ENCODE measurements at places on chromosomes 1 and 21. TPM values are rescaled to one million over a fixed set of nuclear protein-coding genes. Genes with fewer than 3 reads are reported as not detected.

DNA sequence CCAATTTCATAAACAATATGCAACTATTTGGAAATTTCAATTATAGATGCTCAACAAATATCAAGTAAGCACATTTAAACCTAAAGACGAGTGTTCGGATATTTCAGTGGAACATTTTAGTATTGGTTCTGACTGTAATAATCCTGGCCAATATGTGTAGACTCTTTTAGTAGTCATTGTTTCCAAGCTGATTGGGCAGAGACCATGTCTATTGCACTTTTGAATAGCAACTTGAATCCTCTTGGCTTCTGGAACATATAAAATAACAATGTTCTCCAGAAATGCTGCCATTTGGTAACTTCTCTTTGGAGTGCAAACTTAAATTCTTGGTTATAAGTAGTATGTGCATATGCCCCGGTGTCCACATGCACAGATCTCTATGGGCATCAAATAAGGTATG lies 205.5 kb upstream of the C1orf105 start:
- no peak for DNase-seq

The S100A4 gene
- 362 TPM for total RNA-seq

GRCh38 chr21:42086969-42087368 lies 15.9 kb downstream of the UMODL1 start:
- DNase-seq = no peak

The NADK gene
- total RNA-seq = 119 TPM

The SLC6A17 gene
- 0.42 TPM for total RNA-seq

The CCDC181 gene
- total RNA-seq = 0.83 TPM
